ENCODE measurements at places on chromosomes 16 and 17. TPM values are rescaled to one million over a fixed set of nuclear protein-coding genes. Genes with fewer than 3 reads are reported as not detected.

- DNase-seq = no peak
Measured at GRCh38 chr16:84795329-84796053, 24.3 kb upstream of the CRISPLD2 start.

DNA sequence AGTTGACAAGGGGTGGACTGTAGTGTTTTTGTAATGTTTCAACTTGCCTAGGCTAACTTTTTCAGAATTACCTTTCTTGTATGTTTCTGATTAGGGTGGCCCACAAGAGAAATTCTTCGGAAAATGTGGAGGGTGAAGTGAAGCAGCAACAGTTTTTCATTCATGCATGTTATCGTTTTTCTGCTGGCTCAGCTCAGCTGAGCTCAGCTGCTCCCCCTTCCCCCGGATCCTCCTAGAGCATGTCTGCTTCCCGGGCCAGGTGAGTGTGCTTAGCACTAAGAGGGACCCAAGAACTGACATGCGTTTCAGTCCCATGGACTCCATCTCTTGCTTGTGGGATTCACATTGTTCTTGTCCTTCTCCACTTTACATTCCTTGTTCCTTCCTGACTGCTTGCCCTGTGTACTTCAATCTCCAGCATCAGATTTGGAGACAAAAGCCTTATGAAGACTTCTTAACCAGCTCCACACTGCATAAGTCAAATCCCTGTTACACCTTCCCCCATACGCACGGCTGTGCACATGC lies 33.6 kb downstream of the SCPEP1 start:
- DNase-seq = no peak

DNA sequence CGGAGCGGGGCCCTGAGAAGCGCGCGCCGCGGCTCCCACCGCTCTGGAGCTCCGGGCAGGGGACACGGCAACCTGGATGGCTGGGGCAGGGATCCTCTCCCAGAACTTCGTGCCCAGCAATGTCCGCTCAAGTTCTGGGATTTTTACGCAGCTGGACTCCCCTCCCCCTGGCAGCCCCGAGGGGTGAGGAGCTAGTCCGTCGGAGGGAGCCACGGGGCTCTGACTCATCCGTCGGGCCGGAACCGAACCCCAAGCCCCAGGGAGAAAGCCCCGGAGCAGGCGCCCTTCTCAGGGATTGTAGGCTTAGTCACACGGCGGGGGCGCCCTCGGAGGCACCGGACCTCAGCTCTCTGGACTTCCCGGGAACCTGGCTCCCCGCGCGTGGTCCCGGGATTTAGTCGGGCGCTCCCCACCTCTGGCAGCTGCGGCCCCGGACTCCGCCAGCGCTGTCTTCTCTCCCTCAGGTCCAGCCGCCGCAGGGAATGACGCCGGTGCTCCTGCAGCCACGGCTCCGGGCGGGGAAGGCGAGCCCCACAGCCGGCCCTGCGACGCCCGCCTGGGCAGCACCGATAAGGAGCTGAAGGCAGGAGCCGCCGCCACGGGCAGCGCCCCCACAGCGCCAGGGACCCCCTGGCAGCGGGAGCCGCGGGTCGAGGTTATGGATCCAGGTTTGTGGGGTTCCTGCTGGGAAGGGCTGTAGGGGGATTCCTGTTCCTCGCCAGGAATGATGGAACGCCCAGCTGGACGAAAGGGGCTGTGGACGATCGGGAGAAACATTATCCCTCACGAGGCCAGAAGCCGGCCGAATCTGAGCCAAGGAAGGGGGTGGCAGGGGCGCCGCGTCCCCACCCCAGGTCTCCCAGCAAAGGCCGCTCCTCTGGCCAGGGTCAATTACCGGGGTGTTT lies 830 bp downstream of the SPHK1 start:
- DNase-seq = peak; percentile 61

DNA sequence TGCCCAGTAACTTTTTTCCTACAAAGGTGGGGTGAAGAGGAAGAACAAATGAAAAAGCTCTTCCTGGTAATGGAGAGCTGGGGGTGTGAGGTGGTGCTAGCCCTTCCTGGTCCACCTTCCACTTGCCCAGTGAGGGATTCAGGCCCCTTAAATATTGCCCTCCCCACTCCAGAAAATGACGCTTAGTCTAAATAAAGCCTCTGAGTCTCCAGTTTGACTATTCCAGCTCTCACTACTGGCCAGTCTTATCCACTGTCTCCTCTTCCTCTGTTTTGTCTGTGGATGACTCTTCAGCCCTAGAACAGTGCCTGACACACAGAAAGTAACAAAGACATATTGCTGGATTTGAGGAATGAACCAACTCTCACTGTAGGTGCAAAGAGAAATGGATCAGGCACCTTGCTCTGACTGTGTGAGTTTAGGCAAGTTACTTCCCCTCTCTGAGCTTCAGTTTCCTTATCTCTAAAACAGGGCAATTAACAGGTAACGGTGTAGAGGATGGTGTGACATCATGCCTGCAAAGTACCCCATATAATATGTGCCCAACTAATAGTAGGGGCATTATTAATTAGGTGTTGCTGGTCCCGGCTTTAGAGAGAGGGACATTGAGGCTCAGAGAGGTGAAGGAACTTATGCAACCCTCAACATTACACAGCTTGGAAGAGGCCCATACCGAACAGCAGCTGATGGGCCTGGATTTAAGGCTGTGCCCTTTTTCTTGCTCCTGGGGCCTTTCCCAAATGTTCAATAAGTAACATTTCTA lies 21.3 kb downstream of the ZNF385C start:
- no peak for DNase-seq

- no peak for DNase-seq
Measured at GRCh38 chr17:75783069-75783783, 1.4 kb upstream of the UNK start.

DNA sequence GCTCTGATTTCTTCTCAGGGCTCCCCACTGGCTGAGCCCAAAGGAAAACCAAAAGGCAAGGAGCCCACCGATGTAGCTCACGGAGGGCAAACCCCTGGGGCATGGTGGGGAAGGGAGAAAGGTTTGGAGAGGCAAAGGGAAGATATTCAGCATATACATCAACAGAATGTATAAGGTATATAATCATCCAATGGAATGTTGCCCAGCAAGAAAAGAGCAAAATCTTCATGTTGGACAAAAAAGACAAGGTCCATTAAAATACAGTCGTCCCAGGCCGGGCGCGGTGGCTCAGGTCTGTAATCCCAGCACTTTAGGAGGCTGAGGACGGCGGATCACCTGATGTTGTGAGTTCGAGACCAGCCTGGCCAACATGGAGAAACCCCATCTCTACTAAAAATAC lies 1.6 kb downstream of the CPPED1 start:
- DNase-seq = no peak

DNA sequence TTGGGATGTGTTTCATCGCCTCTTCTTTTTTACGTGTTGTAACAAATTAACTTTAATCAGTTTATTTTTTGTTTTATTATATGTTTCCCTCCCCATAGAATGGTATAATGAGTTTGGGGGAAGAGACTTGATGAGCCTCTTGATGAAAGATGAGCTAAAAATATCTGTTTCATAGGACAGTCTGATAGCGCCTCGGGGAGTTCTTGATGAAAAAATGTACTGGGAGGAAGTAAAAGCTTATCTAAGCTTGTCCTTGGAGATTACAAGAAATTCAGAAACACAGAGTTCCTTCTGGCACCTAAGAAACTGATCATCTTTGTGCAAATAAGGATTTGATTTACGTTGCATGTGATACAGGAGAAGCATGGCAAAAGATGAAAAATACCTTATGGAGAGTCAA lies 350.2 kb upstream of the CDH8 start:
- no peak for DNase-seq

DNA sequence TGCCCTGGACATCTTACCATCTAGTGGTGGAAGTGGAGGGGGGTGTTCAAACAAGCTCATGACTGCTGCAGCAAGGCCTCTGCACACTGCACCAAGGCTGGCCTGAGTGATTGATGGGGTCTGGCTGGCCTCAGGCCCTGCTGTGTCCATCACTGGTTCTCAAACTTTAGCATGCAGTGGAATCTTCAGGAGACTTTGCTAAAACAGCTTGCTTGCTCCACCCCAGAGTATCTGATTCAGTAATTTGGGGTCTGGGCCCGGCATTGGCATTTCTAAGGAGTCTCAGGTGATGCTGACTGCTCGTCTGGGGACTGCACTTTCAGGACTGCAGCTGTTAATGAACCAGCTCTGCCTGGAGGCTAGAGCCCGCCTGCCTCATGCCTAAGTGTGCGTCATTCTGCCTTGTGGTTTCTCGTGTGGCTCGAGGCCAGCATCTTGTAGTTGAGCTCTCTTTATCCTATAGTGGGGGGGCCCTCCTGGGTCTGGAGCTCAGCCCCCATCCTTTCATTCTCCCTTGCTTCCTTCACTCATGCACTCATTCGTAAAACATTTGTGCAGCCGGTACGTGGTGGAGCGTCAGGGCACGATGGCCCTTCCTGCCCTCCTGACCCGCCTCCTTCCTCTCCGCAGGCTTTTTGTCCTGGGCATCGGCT lies 4.1 kb downstream of the MGAT5B start:
- no peak for DNase-seq

GRCh38 chr17:20997711-20998570 lies 44.9 kb downstream of the USP22 start:
- DNase-seq = no peak

DNA sequence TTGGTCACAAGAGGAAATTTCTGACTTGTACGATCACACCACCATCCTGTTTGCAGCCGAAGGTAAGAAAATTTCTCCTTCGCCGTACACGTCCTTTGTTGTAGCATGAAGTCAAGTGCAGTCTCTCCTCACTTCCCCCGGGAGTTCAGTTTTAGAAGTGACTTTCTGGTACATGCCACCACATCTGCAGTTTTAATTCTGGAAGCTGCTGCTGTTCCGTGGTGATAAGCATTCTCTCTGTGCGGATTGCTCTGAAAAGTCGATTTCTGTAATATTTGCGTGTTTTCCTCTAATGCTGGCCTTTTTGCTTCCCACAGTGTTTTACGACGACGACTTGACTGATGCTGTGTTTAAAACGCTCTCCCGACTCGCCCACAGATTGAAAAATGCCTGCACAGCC lies 20.6 kb downstream of the METTL22 start:
- DNase-seq = no peak

Gene TEKT1
- total RNA-seq = 0.54 TPM

Gene ZACN
- not detected for total RNA-seq

Gene GLIS2
- total RNA-seq = 11.0 TPM
